Stimulated activated CD4-positive, alpha-beta T cell treated with anti-CD3 and anti-CD28 coated beads, Interleukin-1b, Interleukin-23, amount 100 ng/mL, for 4 hours (primary cell): ENCODE measurements at places on chromosomes 1 and 21.

DNA sequence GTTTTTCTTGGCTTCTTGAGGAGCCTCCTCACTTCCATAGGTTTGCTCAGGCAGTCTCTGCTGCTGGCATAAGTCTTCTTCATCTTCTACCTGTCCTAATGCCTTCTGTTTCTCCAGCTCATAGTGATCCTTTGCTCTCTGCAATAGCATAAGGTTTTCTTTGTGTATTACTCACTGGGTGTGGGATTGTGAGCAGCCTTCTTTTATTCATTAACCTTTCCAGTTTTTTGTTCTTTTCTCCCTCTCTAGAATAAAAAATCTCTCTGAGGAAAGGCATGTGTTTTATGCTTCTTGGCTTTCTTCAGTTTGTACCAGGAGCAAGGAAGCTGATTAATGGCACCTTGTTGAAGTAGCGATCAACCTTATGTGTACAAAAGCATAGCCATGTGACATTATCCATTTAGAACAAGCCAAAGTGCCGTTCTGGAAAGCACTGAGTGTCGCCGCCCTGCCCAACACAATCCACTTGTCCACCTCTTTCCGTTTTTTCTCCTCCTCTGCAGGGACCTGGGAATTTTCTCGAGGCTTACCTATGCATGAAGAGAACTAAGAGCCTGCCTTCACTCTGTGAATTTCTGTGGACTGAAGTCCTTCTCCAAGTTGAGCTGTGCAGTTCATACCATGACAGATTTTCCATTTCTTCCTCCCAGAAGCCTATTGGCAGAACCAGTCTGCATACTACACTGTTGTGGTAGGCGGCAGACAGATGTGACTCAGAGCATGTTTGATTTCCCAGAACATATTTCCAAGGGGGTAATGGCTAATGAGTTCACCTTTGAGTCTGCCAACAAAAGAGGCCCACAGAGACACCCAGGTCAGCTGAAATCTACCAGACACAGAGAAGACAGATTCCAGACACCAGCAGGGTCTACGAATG, 39.0 kb downstream of the DPT start:
- DNase-seq, result no peak

DNA sequence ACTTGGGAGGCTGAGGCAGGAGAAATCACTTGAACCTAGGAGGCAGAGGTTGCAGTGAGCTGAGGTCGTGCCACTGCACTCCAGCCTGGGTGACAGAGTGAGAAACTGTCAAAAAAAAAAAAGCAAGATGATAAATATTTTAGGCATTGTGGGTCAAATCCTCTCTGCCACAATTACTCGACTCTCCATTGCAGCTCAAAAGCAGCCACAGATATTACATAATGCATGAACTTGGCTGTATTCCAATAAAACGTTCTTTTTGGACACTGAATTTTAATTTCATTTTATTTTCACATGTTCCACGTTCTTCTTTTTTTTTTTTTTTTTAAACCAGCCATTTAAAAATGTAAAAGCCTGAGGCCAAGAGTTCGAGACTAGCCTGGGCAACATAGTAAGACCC, 69.4 kb downstream of the TCP10L start:
- no peak for DNase-seq

DNA sequence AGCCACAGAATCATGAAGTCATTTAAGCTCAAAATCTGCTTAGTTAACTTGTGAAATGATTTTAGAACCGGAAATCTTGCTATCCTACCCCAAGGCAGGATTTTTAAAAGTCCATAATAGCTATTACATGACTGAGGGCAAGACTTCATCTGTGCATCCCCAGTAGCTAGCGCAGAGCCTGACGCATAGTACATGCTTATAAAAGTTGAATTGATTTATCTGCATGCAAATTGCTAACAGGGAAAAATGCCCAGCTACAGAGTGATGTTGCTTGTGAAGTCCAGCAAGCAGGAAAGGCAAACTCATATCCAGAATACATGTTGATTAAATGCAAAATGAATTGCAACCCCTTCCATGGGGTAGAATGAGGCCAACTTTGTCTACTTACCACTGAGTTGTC, 8.1 kb upstream of the MAP1LC3C start:
- DNase-seq, result no peak

GRCh38 chr1:226625832-226626576, 77.4 kb downstream of the STUM start:
- no peak for DNase-seq

DNA sequence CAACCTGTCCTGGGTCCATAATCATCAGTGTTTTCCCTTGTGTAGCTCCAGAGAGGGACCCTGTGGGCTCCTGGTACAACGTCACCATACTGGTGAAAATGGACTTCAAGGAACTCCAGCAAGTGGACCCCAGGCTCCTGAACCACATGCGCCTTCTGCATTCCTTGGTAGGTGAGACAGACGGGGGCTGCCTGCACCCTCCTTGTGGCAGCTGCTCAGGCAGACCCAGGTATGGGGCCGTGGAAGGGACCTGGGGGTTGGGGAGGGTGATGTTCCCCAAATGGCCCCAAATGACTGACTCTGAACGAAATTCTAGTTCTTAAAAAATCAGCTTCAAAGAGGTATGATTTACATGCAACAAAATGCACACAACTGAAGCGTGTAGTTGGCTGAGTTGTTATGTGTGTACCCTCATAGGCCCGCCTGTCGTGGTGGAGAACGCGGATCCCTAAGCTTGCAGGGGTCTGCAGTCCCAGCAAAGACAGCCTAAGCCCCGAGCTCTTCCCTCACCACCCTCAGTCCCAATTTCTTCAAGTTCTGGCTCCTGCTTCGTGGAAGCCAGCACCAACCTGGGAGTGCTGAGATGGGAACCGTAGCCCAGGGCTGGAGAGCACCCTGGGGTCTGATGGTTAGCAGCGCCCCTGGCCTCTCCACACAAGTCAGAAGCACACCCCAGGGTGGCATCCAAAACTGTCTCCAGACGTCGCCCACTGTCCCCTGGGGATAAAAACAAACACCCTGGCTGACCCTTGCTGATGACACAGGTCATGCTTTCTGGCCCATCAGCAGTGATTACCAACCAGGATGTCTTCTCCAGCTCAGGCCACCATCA, 14.3 kb downstream of the UMODL1 start:
- DNase-seq, result no peak

DNA sequence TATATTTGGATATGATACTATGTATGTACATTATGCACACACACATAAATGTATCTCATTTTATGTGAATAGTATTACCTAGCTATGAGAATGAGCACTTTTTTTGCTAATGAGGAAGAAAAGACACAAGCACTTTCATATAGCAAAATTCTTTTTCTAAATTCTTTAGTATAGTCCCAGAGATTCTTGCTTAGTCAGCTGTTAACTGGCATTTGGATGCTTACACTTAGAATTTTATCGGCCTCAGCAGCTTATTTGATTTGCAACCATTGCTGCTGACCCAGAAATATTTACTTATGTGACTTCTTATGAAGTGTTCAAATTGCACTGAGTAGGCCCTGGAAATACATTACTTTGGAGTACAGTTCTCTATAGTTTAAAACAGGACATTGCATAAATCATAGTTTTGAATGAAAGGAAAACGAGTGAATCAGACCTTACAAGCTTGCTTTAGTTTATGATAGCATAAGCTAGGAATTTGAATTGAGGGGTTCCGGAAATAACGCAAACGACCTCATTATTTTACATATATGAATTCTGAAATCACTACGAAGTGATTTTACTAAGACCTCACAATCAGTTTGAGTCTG, 653.9 kb upstream of the NEGR1 start:
- DNase-seq, result no peak

DNA sequence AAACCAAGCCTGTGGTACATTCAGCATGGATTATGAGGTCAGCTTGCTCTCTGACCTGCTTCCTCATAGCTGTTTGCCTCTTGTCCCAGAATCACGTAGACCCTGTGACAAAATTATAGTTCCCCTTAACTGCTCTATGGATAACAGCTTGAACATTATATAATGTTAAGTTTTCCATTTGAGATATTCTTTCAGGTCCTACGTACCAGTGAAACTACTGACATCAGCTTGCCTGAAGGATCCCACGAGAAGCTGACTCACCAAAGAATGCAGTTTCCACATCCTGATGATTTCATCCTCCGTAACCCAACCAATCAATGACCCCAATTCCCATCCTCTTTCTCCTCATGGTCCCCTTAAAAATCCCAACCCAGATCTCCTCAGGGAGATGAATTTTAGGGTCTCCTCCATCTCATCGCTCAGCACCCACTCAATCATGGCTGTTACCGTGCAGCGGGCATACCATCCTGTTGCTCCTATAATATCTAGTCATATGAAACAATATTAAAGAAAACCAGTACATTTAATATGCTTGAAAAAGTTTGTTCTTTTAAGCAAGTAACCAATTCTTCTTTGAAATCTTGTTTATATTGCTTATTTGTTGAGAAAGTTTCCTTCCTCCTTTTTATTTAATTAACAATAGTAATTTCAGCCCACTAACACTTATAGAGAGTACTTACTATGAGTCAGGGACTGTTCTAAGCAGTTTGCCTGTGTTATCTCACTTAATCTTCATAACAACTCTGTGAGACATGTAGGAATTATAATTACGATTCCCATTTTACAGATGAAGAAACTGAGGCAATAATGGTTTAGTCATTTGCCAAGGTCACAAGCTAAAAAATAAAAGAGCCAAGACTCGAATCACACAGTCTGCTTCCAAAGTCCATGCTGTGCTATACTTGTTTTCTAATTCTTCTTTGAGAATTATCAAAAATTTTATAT, 27.4 kb downstream of the CHML start:
- no peak for DNase-seq

GRCh38 chr1:175487956-175488355, 255.4 kb downstream of the TNR start:
- DNase-seq, result no peak

GRCh38 chr1:177783051-177783450, 186.8 kb downstream of the SEC16B start:
- no peak for DNase-seq

GRCh38 chr1:70504821-70505193, 93.7 kb downstream of the CTH start:
- no peak for DNase-seq

GRCh38 chr1:46554597-46555381, 3.3 kb upstream of the KNCN start:
- DNase-seq, result no peak

DNA sequence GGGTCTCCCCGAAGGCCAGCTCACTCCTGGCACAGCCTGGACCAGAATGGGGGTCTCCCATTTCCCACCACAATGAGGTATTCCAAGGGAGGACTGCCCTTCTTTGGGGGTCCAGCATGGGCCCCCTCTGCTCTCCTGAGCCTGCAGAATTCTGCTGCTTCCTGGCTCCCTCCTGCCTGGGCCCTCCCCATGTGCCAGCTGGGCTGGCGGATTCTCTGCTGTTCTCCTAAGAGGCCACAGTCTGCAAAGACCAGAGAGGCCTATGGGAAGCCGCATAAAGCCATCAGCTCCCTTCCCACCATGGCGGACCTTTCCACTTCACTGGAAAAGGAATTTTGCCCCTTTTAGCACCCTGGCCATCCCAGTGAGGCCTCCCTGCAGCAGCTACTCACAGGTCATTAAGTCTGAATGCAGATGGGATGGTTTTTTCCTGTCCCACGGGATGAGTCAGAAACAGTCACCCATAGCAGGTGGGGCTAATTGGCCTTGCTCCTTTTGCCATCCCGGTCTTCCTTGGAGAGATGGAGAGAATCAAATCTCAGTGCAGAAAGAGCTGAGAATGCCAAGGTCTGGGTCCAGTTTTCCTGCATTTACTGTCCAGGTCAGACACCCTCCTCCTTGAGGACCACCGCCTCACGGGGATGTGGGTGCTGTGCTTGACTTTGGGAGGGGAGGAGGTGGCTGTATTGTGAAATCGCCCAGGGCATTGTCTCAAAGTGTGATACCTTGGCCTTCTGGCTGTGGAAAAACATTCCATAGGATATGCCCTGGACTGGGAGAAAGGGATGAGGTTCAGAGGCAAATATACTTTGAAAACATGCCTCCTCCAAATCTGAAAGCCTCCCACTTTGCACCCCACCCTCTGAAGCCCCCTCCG, 23.2 kb downstream of the MYBPH start:
- no peak for DNase-seq

DNA sequence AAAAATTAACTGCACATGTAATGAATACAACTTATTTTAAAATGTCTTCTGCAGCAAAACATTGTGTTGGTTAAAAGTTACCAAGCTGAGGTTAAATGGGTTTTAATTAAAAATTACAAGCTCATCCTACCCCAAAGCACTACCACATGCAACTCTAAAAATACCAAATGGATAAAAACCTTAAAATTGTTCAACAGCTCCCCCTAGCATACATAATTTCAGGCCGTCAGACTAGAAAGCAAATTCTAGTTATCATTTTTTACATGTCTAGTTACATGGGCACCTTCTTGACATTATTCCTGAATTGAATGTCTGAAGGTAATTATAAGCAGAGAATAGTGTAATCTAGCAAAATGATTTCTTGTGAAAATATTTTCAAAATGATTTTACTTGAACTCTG, 176.5 kb downstream of the C1orf21 start:
- DNase-seq, result no peak
